ENCODE measurements at places on chromosomes 6 and 20.

- DNase-seq: no peak
These were observed 847.0 kb downstream of the PHF3 start for GRCh38 chr6:64482631-64483030.

DNA sequence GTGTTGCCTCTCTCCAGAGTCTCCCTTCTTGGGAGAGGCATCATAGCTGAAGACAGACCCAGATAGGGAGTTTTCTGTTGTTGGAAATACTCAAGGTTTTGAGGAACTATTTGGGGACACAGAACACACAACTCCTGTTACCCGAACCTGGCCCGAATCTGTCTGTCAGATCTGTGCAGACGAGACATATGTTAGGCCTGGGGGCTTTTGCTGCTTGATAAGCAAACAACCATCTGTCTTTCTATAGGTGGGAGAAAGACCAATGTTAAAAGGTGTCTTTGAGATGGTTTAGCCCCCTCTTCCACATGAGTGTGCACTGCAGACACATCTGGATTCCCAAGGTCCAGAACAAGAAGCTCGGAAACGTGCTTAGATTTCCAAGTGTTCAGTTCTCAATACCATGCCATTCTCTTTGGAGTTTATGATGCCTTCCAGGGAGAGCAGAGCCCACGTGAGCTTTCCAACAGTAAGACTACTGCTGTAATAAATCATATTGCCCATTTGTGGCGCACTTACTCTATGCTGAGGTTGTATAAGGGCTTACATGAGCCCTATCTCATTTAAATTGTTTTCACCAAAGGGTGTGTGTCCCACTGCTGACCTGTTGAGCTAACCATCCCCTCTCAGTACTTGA, 3.8 kb upstream of the STX16 start:
- peak; percentile 20 for DNase-seq

DNA sequence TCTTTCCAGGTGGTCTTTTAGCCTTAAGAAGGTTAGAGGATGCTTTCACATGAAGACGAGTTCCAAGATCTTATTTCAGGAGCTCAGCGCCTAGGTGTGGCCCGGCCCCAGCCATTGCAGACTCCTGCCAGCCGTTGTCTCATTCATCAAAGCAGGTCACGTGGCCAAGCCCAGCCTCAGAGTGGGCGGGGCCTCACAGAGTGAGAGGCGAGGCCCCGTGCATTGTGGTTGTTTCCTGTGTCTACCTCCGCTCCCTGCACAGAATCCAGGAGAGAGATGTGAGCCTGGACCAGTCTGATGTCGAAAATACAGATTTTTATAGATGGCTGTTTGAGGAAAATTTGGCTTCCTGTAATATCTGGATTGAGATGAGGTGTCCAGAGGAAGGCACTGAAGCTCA, 49.2 kb upstream of the CST5 start:
- no peak for DNase-seq

GRCh38 chr6:36122495-36123269, 7.6 kb upstream of the MAPK13 start:
- DNase-seq: no peak

- DNase-seq: no peak
These were observed 26.6 kb downstream of the FOXC1 start for GRCh38 chr6:1636272-1636825.

DNA sequence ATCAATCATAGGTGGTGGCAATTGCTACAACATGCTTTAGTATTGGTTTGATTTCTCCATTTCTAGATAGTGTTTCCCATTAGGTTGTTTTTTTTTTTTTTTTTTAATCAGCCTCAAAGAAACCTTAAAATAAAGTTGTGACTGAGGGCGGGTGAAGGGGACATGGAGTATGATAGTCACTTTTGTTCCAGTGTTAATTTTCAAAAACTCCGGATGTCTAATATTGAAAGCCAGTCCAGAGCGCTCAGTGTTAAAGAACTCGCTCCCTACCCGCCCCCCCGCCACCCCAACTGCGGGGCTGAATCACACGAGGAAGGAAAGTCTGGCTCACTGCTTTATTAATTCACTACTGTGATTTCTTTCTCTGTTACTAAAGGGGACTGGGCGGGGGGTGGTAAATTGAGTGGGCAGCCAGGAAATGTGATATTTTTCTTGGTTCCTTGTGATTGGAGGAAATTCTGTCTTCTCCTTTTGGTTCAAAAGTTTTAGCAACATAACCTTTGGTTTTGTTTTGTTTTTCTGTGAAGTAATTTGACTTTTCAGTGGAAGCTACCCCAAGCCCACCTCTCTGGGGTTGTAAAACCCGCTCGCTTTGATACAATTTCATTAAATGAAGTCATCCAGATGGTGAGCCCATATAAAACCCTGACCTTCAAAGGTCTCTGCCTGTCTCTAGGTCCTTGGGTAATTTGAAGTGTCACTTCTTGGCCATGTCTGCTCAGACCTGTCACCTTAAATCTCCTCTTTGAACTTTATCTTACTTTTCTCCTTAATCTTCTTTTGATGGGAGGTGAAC, 38.0 kb downstream of the TNFAIP3 start:
- no peak for DNase-seq

DNA sequence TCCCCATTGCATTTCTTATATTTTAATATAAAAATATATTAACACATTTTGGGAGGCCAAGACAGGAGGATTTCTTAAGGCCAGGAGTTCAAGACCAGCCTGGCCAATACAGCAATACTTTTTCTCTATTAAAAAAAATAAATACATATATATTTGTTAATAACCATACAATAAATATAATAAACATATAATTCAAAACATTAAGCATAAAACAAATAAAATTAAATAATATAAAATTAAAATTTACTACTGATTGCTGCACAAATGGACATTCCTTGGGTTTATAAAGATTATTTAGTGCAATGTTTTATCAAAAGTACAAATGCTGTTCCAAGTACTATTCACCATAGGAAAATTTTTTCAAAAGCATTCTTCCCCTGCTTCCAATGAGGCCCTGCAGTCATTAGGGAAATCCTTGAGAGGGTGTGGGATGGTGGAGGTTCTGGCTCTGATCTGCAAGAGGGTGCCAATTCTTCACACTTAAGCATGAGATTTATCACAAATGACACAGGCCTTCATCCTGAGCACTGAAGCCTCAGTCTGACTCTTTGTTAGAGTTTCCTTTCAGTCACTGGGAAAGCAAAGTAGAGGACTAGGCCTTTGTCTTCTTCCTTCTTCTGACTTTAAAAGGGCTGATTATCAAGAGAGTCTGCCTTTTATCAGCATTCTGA, 596.7 kb downstream of the EPM2A start:
- DNase-seq: no peak

DNA sequence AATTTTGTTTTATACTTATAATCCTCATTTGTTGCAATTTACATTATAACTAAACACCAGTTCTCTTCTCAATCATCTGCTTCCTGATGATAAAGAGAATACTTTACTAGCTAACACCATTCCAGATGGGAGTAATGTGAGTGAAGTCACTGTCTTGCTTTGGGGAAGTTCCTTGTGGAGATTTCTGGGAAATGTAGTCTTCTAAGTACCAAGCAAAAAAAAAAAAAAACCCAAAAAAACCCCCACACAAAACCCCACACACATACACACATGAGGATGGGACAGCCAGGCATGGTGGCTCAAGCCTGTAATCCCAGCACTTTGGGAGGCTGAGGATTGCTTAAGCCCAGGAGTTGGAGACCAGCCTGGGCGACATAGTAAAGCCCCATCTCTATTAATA, 2.2 kb upstream of the SNPH start:
- DNase-seq: no peak

GRCh38 chr6:3698021-3698420, 53.5 kb downstream of the PXDC1 start:
- no peak for DNase-seq

- DNase-seq: no peak
These were observed 93.3 kb upstream of the MARCKS start for GRCh38 chr6:113763876-113764275.

DNA sequence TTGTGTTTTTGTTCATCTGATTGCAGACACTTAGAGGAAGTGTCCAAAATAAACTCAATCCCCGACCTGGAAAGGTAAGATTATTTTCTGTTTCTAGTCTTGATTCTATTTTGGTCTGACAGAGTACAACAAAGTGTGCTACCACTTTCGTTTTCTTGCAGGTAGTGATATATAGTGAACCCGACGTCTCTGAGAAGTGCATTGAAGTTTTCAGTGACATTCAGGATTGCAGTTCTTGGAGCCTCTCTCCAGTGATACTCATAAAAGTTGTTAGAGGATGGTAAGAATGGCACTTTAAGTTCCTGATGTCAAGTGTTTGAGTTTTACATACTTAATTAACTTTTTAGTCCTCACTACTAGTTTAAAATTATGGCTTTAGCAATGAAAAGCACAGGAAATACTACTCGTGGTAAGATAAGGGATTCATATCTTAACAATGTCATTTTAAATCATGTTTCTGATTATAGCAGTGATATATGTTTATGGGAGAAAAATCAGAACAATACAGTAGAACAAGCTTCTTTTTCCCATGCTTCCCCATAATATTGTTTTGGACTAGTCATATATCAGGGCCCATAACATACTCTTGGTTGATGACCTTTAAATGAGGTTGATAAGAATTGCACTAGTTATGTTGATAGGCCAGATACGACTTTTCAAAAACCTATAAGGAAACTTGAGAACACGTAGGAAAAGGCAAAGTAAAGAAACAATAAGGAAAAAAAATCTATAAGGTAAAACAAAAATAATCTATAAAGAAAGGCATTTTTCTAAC, 104.0 kb downstream of the RTN4IP1 start:
- DNase-seq: peak; percentile 75

GRCh38 chr20:16808796-16809195, 60.6 kb downstream of the OTOR start:
- DNase-seq: no peak

GRCh38 chr6:166206066-166206465, 38.4 kb upstream of the TBXT start:
- no peak for DNase-seq

Measured in NAMALWA (cell line).